ENCODE measurements at places on chromosomes 2 and 18. TPM values are rescaled to one million over a fixed set of nuclear protein-coding genes. Genes with fewer than 3 reads are reported as not detected.

The ALK gene
- polyA plus RNA-seq: 0.40 TPM

The TSPYL6 gene
- 0.29 TPM for polyA plus RNA-seq

The APLF gene
- polyA plus RNA-seq: 1.9 TPM

The LRRTM1 gene
- polyA plus RNA-seq: 19.3 TPM

The PCARE gene
- 0.24 TPM for polyA plus RNA-seq

The PFN4 gene
- polyA plus RNA-seq: 2.7 TPM

The HTR2B gene
- 39.5 TPM for polyA plus RNA-seq

The XDH gene
- polyA plus RNA-seq: 0.11 TPM

Measured in left renal pelvis (tissue), 4 donors.